Stimulated activated CD8-positive, alpha-beta memory T cell treated with anti-CD3 and anti-CD28 coated beads, Interleukin-4, amount 100 ng/mL, for 1 hour (primary cell): ENCODE measurements at places on chromosomes 6 and 20.

- DNase-seq, result no peak
Observed at GRCh38 chr6:1701668-1702353, 92.1 kb downstream of the FOXC1 start.

DNA sequence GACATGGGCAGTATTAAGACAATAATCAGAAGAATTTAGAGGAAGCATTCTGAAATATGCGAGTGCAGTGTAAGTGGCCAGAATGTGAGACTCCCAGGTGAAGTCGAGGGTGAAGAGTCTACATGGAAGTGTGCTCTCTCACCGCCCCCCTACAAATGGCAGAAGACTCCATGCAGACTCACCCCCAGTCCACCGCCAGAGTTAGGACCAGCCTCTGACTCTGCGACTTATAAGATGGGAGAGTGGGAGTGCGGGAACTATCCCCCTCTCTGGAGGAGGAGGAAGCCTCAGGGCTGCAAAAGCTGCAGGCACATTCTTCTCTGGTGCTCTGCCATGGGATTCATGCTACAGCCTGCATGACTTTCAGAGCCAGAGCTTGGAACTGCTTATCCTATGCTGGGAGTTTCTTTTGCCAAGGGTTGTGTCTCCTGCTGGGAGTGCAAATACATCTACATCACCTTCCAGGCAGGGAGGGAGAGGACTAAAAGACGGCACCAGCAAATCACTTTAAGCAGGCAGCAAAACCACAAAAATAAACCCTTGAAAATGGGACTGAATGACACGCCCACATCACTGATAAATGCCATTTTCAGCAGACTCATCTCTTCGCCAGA lies 206.7 kb upstream of the SULF2 start:
- DNase-seq, result no peak

GRCh38 chr20:1322511-1323245 lies 6.3 kb downstream of the SDCBP2 start:
- DNase-seq, result no peak

GRCh38 chr20:47126709-47127108 lies 229.8 kb downstream of the ZMYND8 start:
- DNase-seq, result no peak

- no peak for DNase-seq
Observed at GRCh38 chr6:47520282-47520681, 42.7 kb downstream of the CD2AP start.
